ENCODE measurements at places on chromosomes 4 and X. TPM values are rescaled to one million over a fixed set of nuclear protein-coding genes. Genes with fewer than 3 reads are reported as not detected.
A peak's percentile ranks its signal among the peaks of the same experiment; 100 is the strongest.

COL25A1 gene
- total RNA-seq, result 2.5 TPM

GRCh38 chr4:15001248-15001868 is 923 bp upstream of the CPEB2 start:
- peak; percentile 71 for DNase-seq

GRCh38 chr4:122845066-122845465 is 18.4 kb downstream of the FGF2 start:
- no peak for DNase-seq

KIT gene
- total RNA-seq, result 18.6 TPM

DNA sequence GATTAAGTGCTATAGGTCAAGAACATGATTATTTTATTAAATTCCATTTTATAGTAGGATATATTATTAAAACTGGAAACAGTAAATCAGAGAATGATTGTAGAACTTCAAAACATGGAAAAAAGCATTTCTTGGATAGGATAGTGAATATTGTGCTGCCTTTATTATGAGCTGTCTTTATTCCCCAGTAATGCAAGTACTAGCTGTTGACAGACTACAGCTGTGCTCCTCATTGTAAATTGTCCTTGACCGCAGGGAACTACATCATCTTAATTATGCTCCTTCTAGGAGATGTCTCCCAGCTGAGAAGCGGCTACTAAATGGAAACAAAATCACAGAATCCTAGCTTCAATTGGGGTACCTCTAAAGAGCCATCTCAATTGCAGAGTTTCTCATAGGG is 1457.2 kb upstream of the PCDH7 start:
- DNase-seq, result no peak

PDHA1 gene
- total RNA-seq, result 91.8 TPM

GRCh38 chr4:141348573-141348972 is 127.9 kb downstream of the ZNF330 start:
- DNase-seq, result no peak

ATP1B4 gene
- total RNA-seq, result not detected

DNA sequence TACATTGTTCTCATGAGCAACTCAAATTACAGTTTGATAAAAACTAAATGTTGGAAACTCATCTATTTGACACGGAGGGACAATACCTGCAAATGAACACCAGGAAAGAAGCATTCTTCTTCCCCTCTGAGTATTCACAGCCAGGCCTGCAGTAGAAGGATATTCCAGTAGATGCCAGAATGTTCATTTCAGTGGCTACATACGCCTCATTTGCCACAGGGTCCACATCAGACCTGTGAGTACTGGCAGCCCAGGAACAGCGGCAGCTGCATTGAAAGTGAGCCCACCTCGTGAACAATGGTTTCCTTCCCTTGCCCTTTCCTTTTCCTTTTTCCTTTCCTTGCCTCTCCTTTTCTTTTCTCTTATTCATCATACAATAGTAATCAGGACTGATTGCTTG is 81.1 kb upstream of the NEIL3 start:
- no peak for DNase-seq

- no peak for DNase-seq
Measured at GRCh38 chr4:138161351-138161750, 80.8 kb downstream of the SLC7A11 start.

DNA sequence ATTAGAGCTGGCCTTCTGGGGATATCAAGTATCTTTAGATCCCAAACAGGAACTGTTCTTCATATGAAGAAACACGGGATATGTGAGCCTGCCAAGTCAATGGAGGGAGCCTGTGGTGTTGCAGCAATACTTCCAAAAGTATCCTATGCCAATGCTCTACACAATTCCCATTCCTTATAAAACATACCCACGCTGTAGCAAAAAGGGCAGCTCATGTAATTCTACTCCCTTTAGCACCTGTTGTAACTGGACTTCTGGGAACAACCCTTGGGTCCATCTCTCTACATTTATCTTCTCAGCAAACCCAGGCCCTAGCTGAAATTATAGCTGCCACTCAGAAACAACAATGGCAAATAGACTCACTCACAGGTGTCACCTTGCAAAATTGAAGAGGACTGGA is 12.5 kb upstream of the NAF1 start:
- DNase-seq, result no peak

DNA sequence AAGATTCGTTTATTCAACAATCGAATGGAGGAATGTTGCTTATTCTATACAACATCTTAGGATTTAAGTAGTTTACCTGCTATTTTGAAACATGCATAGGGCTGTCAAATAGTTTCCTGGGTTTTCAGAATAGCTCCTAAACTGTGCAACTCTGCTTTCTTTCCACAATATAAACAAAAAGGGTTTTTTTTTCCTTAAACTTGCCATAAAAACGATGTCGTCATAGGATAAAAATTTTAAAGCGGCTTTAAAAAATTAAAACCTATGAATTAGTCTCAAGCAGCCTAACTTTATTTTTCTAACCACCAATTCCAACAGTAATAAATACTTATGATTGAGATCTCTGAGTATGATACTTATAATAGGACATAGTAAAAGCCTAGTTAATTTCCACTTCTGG is 21.6 kb upstream of the STIM2 start:
- DNase-seq, result no peak

- DNase-seq, result no peak
Measured at GRCh38 chr4:148044912-148045352, 313.0 kb downstream of the ARHGAP10 start.
